ENCODE measurements at places on chromosomes 2 and 18.
A peak's percentile ranks its signal among the peaks of the same experiment; 100 is the strongest.

DNA sequence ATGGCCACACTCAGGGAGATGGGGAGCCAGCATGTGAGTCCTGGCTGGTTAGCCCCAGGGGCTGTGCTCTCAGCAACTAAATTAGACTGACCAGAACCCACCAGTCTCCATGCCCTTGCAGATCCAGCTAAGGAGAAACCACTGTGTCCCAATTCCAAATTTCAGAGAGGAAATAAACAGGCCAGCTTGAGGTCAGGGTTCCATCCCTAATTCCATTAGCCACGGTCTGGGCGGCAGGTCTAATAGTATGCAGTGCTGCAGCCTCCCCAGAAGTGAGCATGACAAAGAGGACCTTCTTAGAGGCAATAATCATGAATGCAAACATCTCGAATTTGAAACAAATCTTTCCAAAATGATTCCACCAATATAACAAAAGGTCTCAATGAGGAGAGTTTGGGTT is 671.2 kb downstream of the BCL11A start:
- DNase-seq: no peak

DNA sequence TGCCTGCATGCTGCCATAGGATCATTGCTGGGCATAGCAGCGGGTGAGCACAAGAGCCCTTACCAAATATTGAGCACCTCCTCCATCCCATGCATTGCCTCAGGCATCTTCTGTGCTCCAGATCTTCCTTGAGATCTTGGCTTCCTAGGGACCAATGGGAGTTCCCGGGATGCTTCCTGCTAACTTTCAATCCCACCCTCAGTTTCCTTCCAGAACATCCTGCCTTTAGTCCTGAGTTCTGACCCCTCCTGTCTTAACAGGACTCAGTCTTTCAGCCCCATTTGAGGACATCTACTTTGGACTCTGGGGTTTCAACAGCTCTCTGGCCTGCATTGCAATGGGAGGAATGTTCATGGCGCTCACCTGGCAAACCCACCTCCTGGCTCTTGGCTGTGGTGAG is 15.3 kb downstream of the SLC14A1 start:
- DNase-seq: no peak

- no peak for DNase-seq
Measured at GRCh38 chr18:79855147-79855933, 57.6 kb downstream of the KCNG2 start.

- no peak for DNase-seq
Measured at GRCh38 chr2:168708080-168708479, 94.4 kb upstream of the NOSTRIN start.

- no peak for DNase-seq
Measured at GRCh38 chr2:118823633-118824032, 23.8 kb downstream of the EN1 start.

- no peak for DNase-seq
Measured at GRCh38 chr18:24185805-24186204, 46.9 kb downstream of the CABYR start.

- no peak for DNase-seq
Measured at GRCh38 chr2:56515399-56515798, 331.6 kb downstream of the CCDC85A start.

- DNase-seq: no peak
Measured at GRCh38 chr2:216594081-216594480, 39.1 kb upstream of the IGFBP2 start.

DNA sequence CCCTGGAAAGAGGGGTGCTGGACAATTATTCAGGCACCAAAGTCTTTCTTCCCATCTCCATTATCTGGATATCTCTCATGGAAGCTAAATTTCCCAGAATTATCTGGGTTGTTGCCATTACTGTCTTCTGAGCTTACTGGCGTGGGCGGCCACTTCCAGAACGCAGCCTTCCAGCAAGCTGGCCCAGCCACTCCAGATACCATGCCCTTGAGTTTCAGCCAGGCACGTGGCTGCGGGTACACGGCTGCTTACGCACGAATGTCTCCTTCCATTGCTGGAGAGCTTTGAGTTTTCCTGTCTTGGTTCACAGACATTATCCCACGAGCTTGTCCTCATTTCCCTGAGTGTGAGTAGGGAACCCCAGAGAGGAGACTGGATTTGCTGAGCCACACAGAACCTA is 32.7 kb downstream of the CELF4 start:
- DNase-seq: no peak

DNA sequence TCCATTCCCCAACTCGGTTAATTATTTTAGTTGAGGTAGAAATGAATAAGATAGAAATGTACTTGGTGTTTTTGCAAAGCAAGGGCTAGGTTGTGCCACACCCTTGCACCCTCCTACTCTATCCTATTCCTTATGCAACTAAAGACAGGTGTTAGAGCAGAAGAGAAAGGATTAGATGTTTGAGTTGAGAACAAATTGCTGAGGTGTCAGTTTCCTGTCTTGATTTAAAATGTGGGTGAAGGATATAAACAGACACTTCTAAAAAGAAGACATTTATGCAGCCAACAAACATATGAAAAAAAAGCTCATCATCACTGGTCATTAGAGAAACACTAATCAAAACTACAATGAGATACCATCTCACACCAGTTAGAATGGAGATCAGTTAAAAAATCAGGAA is 1256.2 kb downstream of the CNTNAP5 start:
- no peak for DNase-seq

- no peak for DNase-seq
Measured at GRCh38 chr2:7895289-7895688, 786.6 kb upstream of the ID2 start.

- DNase-seq: no peak
Measured at GRCh38 chr2:200454927-200455801, 54.7 kb downstream of the KCTD18 start.

DNA sequence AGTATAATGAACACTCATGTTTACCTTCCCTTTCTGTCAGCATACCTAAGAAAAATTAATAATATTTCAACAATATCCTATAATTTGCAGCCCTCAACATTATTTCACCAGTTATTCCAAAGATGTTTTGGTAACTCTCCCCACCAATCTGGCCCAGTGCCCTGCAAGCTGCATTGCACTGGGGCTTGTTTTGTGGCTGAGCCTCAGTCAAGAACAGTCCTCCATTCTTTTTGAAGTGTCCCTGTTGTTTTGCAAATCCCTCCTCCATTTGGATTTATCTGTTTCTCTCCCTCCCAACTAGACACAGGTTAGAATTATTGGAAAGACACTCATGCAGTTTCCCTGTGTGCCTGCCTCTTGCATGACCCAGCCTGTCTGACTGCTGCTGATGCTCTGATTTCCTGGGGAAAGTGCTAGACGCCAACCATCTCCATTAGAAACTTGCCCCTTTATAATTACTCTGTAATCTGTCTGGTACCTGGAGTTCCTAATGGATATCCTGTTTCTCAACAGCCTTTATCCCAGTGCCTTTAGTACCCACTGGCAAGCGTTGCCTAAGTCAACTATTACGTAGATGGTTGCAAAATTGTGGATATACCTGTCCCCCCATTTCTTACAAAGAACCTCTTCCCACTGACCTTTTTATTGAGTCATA is 60.2 kb downstream of the EIF5B start:
- DNase-seq: no peak

- DNase-seq: no peak
Measured at GRCh38 chr18:21129566-21130216, 18.1 kb upstream of the ROCK1 start.

DNA sequence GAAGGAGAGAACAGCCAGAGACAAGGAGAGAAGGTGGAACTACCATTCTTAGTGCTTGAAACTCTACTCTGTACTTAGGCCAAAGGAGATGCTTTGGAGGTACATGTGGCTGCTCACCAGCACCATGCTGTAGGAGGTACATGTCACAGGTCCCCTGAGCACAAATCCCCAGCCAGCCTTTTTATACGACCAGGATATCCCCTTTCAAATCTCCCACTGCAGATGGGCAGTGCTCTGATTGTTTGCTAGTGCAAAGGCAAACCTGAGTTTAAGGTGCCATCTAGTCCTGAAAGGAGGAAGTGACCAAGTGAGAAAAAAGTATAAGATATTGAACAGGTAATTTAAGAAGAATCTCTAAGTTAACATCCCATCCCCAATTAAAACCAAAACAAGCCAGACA is 17.1 kb upstream of the TTC21B start:
- DNase-seq: no peak

DNA sequence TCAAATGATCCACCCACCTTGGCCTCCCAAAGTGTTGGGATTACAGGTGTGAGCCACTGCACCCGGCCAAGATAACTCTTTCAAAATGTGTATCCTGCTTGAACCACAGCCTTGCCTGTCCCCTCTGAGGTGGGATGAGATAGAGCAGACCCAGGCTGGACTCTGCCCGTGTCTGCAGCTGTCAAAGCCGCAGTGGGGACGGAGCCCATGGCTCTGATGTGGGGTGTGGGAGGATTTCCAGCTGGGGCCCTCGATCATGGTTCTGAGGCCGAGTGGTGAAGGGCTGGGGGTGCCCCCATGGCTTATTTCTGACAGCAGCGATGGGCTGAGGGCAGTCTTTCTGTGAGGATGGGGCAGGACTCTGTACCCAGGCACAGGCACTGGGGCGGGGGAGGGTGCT is 104.5 kb downstream of the DGKD start:
- DNase-seq: no peak

DNA sequence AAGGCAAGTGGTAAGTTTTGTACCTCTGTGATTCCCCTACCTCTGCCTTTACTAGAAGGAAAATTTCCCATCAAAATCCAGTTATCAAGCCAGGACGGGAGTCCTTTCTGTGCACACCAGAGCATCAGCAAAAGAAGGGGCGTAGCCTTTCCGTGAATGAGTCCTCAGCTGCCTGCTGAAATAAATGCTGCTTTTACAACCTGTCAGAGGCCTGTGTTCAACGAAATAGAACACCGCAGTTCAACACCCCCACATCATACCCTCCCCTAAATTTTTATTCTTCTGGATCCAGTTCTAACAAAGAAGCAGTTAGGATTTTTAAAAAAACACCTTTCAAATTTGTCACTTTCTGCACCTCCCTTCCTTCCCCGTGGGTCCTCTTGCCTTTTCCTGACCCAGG is 135.8 kb downstream of the SETBP1 start:
- no peak for DNase-seq

- no peak for DNase-seq
Measured at GRCh38 chr2:119435081-119435952, 3.7 kb downstream of the TMEM37 start.

- DNase-seq: no peak
Measured at GRCh38 chr18:56445422-56445821, 193.0 kb downstream of the TXNL1 start.

DNA sequence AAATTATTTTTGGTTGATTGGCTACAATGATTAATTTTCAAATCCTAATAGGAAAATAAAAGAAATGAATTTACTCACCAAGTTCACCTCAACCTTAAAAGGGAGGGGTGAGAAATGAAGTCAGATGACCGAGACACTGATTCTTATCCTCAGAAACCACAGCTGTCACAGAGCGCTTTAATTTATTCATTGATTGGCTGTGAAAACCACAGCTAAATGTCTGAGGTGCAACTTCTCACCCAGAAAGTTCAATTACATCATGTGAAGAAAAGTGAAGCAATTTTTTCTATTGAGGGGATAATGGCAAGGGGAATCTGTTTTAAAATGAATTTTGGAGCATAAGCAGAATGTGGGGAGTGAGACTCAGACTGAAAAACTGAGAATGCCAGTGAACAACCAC is 128.4 kb downstream of the RNF152 start:
- peak; percentile 3 for DNase-seq

DNA sequence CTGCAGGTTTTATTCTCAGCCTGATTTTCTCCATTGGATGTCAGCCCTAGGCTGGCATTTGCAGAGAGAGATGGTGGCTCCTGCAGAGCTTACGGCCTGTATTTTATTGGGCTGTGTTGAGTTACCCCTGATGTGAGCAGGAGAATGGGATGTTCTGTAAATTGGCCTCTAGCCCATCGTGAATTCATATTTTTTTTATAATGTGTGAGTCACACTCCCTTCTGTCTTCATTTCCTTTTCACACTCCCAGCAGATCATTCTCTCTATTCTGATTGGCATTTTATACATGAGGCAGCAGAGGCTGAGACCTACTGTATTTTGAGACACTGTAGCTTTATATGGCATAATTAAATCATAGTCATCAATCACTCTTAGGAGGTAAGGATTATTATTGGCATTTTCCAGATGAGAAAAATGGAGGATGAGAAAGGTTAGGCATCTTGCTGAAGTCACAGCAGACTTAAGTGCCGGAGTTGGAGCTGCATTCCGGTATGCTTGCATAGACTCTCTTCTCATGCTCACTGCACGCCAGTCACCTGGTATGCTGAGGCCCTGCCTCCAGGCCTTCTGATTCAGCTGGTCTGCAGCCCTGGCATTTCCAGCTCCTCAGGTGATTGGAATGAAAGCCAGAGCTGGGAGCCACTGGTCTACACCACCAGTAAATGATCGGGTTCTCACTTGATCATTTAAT is 142.4 kb downstream of the NEDD4L start:
- DNase-seq: no peak

DNA sequence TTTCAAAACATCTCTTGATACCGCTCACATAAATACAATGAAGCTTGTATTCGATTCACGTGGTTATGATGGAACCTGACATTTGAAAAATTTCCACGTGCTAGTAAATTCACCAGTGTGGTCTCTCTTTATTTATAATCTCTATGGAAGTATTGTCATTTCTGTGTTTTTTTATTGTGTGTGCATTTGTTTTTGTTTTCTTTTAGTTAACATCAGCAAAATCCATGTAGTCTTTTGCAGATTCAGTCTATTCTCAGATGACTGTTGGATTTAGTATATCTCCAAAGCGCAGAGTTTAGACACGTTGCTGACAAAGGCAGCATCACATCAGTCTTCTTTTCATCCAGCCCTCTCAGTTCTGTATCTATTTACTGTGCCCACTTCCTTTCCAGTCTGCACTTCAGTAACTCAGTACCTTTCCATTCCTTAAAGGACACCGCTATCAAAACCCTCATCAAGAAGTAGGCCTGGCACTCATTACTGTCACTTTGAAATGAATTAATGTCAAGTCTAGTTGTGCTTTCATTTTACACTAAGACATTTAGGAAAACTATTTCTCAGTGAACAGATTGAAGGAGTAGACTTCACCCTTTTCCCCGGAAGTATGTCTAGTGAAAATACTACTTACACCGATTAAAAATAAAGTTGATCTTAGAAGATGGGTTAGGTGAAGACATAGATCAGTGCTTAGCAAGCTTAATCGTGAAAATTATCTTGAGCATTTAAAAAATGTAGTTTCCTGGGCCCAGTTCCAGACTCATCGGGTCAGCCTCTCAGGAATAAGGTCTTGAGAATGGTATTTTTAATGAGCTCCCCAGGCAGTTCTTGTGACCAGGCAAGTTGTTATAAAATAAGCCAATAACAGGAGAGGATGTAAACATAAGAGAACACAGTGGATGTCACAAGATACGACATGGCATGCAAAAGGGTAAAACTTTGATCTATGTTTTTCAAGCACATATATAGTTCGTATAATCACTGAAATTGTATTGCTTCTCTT is 506.8 kb upstream of the ZEB2 start:
- no peak for DNase-seq

DNA sequence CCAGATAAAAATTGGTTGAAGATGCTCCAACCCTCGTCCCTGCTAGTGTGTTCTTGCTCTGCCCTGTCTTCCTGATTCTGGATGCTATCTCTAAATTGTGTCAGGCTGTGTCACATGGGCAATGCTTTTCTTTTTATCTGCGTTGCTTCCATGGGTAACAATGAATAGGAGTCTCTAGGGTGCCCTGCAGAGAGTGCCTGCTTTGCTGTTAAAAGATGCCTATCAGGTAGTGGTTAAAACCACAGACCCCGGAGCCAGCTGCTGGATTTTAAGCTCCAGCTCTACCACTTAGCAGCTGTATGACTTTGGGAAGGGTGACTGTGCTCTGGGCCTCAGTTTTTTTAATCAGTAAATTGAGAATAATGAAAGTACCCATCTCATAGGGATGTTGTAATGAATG is 340.3 kb downstream of the PLCL1 start:
- no peak for DNase-seq
